ENCODE measurements at places on chromosomes 1 and 21.

- no peak for DNase-seq
These were observed 259.2 kb downstream of the ADGRL2 start for GRCh38 chr1:82059959-82060358.

GRCh38 chr1:226643611-226644540 lies 95.2 kb downstream of the ITPKB start:
- no peak for DNase-seq

- DNase-seq, result peak; percentile 86
These were observed 31.9 kb downstream of the SETD4 start for GRCh38 chr21:36028127-36029069.

DNA sequence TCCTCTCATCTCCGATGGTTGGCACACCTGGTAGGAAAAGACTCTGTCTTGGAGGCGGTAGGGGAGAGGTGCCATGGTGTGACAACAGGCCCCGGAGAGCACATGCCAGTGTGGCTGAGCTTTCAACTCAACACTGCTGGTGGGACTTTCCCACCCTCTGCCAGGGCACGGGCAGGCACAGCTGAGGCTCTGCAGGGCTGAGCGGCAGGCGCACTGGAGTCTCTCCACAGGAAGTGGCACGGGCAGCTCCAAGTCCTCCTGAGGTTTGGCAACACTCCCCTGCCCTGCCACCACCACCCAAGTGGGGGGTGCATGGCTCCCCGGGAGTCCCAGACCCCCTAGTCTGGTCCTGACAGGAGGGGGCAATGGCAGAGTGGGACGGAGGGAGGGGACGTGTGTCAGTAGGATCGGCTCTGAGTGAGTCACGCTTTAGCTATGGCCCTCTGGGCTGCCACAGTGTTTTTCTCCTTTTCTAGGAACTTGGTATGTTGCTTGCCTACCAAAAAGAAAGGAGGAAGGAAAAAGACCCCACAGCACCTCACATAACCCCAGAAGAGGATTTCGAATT lies 27.3 kb upstream of the EVA1B start:
- no peak for DNase-seq

GRCh38 chr1:222006715-222007114 lies 264.8 kb upstream of the DUSP10 start:
- no peak for DNase-seq

DNA sequence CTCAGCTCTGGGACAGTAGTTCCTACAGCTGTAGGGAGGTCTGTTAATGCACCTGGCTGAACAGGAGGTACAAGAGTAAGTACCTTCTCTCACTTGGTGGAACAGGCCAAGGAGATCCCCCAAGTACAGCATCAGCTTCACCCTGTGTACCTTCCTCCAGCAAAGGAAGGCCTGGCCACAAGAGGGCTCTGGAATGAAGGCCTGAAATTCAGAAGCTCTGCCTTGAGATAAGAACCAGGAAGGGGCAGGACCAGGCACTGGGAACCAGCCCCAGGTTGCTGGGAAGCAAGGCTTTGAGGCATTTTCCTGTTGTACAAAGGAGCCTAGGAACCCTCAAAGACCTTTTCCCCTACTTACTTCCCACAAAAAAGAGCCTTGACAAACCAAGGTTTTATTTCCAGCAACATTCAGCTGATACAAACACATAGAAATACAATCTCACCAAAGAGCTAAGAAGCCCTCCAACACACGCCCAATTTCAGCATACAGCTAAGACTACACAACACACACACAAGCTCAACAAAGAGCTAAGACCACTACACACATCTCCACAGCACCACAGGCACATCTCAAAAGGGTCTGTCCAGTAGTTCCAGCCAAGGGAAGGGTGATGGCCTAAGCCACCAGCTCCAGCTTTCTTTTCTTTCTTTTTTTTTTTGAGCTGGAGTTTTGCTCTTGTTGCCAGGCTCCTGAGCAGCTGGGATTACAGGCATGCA lies 23.5 kb downstream of the F11R start:
- DNase-seq, result peak; percentile 73

DNA sequence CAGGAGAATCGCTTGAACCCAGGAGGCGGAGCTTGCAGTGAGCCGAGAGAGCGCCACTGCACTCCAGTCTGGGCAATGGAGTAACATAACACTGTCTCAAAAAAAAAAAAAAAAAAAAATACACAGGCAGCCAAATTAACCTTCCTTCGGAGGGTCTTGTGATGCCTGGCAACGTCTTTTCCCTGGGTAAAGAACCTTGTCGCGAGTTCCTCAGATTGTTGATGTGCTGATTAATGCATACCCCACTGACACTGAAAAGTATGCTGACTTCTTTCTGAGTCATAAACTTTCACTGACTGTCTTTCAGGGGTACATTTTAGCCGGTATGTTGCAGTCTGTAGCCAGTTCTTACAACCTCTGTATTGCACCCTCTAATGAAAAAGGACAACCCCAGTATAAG lies 95.1 kb upstream of the SOD1 start:
- no peak for DNase-seq

- no peak for DNase-seq
These were observed 4.8 kb upstream of the HES5 start for GRCh38 chr1:2534687-2535441.

GRCh38 chr1:67338642-67339041 lies 31.0 kb downstream of the IL12RB2 start:
- DNase-seq, result no peak

DNA sequence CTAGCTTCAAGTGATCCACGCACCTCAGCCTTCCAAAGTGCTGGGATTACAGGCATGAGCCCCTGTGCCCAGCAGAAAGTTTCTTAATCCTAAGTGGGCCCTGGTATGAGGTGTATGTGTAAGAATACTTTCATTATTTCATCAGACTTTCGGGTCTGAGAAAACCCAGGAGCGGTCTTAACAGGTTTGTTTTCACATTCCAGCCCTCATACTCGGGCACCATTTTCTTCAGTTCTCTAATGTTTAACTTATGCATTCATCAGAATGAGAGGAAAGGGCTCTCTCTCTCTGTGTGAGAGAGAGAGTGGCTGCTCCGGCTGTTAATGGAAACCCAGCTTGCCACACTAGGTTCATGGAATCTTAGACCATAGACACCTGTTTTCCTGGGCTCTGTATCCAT lies 4.2 kb upstream of the PADI1 start:
- no peak for DNase-seq

DNA sequence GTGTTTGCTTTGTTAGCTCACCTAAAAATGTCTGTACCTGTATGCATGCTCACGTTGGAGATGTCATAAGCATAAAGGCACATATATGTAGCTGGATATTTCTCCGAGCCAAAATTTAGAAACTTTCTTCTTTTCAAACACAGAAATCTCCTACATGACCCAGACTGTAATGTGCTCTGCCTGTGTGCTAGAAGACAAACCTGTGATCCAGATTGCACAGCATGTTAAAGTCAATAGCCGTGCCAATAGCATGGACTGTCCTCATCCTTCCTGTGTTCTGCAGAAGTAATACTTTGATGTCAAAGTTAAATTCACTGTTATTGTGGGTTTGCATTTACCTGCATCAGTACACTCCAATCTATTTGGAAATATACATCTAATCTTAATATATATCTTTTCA lies 346.2 kb upstream of the ZRANB2 start:
- DNase-seq, result no peak

DNA sequence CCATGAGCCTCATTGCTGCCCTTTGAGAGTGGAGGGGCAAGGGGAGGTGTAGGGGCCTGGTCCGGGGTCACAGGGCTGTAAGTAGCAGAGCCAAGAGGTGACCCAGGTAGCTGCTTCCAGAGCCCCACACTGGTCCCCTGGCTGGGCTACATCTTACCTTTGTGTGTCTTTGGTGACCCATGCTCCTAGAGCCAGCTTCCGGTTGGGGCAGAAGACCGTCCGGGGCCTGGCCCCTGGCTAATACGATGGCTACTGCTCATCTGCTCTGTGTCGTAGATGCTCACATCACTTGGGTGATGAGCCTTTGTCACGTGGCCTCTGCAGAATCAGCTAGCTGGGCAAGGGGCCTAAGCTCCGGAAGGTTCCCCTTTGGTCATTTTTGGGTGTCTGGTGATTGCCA lies 20.6 kb downstream of the ABCG1 start:
- DNase-seq, result no peak

DNA sequence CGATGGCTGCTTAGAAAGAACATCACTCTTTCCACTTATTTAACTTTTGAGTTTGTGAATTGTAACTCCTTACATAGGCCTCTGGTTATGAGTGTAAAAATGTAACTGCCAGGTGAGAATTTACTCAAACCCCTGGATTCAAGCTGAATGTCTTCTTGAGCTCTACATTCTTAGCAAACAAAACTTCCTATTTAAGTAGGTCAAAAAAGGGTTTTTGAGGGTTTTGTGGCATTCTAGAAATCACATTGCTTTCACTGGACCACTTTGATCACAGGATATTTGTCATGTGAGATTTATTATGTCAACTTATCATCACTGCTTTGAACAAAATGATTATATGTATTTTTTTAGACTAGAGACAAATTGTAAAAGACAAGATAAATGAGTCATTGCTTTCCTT lies 5.7 kb downstream of the IL23R start:
- DNase-seq, result no peak

DNA sequence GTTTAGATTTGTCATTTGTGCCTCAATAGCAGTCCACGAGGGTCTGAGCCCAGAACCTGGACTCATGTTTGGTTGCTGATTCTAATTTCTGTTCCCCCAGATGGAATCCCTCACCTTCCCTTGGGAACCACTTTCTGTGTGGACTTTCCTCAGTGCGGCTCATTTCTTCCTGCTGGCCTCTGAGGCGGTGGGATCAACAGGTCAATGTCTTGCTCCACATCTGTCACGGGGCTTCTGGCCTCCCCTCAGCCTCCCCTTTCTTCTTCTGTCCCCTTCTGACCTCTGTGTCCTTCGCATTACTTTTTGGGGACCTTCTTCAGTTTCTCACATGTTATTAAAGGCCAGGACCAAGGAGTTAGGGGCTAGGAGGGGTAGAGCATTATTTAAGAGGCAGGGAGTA lies 49.2 kb upstream of the PRELP start:
- no peak for DNase-seq

DNA sequence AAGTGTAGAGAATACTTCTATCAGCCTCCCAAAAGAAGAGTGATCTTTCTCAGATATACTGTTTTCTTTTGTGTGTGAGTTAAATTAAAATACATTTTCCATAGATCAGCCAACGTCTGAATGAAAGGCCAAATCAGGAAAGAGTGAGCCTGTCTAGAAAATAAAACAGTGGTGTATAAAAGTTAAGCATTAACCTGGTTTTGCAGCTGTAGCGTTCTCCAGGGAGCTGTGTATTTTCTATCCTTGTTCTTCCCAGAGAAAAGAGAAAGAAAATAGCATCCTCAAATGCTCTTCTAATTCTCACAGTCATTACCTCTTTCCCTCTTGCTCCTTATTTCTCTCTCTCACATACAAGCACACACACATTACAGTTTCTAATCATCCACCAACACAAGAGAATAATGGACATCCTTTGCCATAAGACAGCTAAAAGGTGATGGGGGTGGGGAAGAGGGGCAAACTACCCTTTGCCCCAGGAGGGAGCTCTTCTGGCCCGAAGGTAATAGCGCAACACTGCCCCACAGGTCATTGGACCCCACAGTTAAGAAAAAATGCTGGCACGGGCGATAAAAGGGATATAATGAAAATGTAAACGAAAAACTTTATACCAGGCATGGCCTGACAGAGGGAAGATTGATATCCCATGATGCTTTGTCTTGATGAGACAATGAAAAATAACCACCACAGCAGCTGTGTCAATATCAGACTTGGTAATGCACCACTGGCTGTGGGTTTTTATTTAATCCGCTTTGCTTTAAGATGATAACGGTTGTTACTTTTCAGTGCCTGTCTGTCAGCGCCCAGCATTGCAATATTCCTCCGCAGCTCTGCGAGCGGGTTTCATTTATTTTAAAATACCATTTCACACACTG lies 150.3 kb downstream of the NUF2 start:
- no peak for DNase-seq

DNA sequence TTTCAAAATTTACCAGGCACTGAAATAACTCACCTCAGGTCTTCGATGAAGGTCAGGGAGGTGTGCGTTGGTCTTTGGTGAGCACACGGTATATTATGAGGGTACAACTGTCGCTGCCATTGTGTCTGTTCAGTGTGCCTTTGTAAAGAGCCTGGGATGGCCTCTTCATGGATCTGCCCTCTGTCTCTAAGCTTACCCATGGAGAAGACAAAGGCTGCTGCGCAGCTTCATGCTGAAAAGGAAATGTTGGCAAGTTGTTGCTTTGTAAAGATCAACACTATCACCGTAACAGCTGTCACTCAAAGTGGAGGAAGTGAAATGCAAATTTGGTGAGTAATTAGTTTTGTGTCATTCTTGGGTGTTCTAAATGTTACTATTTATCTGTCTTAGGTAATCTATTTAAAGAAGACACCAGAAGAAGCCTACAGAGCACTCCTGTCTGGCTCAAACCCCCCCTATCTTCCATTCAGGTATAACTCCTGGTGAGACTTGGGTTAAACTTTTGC lies 71.6 kb downstream of the CDC14A start:
- DNase-seq, result no peak
